ENCODE measurements at places on chromosomes 1 and 21.

DNA sequence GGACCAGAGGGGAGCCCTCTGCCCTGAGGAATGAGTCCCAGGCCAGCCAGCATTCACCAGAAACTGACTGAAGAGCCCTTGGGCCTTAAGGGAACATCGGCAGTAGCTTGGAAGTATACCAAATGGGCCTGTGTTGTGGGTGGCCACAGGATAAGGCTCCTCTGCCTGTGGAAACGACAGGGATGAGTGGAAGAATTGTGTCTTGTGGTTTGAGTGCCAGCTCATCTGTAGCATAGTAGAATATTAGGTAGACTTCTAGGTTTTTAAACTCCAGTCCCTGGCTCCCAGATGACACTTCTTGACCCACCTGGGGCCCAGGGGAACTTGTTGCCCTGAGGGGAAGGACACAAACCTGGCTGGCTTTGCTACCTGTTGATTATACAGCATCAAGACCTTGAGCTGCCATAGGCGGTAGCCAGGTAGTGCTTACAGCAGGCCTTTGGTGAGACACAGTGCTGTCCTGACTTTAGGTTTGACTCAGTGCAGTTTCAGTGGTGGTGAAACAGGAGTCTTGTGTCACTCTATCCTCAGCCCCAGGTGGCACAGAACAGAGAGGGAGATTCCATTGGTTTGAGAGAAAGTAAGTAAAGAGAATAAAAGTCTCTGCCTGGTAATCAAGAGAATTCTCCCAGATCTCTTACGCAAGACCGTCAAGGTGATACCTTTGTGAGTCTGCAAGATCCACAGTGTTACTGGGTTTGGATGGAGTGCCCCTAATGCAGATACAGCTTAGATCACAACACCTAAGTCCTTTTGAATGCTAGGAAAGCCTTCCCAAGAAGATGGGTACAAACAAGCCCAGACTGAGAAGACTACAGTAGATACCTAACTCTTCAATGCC is 50.2 kb downstream of the RABGAP1L start:
- no peak for DNase-seq

DNA sequence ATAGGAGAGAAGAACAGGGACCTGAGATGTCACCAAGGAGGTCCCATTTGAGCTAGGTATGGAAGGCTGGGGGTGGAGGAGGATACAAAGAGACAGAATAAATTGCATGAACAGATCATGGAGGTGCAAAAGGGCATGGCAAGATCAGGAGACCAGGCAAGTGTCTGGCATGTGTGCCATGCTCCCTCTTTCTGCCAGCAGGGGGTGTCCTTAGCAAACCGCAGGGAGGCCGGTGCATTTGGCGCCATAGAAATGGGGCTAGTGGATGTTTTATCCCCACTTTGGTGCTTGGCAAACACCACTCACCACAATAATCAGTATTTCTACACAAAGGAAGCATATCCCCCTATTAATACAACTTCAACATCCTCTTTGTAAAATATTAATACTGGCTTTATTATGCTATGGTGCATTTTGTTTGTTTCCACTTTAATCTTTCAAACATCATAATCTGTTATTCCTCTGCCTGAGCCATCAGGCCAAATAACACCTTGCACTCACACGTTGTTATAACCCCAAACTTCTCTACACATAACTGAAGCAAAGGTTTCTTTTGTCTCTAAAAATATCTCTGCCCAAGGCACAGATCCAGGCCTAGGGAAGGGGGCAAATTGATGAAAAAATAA is 25.9 kb downstream of the S100A6 start:
- no peak for DNase-seq

GRCh38 chr1:6783936-6784559 is 1.2 kb upstream of the CAMTA1 start:
- no peak for DNase-seq

DNA sequence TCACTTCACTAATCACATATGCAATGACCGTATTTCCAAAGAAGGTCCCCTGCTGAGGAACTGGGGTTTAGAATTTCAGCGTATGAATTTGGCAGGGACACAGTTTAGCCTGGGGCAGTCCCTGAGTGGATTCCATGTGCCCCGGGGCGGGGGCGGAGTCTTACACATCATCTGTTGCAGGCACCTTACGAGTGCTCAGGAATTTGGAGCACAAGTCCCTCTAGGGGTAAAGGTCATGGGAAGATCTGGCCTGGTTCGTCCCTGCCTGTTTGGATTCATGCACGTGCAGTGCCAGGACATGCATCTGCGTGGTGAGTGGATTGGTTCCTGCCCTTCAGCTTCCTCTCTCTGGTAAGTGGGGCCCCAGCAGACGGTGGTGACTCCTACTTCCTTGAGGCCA is 208.3 kb upstream of the C1orf174 start:
- DNase-seq = no peak

DNA sequence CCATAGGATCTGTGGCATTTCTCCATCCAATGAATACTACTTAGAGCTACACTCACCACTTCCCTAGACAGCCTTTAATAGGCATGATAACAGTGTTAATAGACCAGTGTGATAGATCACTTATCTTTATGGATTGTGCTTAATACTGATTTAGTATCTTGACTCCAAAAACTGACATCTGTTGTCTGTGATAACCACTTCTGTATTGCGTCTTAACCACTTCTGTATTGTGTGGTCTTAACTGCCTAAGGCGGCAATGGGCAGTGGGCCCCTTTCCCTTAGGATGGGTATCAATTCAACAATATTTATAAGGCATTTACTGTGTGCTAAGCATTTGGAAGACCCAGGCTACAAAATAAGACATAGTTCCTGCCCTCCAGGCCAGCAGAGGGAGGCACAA is 32.0 kb upstream of the RCAN3 start:
- DNase-seq = no peak

DNA sequence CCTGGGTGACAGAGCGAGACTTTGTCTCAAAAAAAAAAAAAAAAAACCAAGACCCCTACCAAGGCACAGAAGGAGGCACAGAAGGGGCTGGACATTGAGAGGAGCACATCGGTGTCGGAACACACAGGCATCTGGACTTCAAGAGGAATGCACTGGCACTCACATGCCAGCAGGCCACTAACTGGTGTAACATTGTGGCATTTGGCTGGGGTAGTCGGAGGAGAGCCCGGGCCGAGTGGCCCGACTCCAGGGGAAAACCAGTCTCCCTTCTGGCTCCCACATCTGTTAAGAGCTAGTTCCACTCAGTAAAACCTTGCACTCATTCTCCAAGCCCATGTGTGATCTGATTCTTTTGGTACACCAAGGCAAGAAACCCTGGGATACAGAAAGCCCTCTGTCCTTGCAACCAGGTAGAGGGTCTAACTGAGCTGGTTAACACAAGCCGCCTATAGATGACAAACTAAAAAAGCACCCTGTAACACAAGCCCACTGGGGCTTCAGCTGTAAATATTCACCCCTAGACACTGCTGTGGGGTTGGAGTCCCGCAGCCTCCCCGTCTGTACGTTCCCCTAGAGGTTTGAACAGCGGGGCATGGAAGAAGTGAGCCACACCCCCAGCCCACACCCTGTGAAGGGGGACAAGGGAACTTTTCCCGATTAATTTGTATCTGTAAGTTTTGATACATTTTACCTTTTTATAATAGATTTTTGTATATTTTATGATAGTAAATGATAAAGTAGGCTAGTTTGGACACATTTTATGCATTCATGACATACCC is 17.2 kb upstream of the AKIRIN1 start:
- no peak for DNase-seq

GRCh38 chr1:101595881-101596374 is 359.1 kb downstream of the S1PR1 start:
- DNase-seq = no peak

- DNase-seq = no peak
These were observed 12.7 kb downstream of the SLC37A1 start for GRCh38 chr21:42526379-42526727.

DNA sequence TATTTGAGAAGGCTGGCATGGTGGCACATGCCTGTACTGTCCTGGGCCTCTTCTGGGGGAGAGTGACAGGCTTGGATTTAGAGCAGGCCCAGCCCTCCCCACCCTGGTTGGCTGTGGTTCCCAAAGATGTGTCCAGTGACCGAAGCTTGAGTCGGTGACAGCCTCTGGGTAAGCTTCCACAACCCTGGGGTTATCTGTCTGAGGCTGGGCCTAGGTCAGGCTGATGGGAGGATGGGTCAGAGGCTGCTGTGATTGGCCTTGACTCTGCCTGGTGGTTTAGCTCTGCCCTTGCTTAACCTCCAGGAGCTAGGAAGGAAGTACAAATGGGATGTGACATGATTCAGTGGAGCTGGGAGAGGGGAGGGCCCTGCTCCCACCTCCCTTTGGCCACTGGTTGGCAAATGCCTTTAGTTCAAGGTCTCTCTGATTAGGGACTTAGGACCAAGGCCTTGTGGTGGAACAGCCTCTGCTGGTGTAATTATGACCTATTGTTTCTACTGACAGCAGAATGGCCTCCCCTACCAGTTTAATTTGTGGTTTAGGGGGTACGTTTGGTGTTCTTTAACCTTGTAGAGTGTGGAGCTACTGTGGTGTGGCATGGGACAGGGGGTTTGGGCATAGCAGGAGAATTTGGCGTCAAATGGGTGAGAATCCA is 16.6 kb downstream of the NUDC start:
- DNase-seq = no peak

- DNase-seq = no peak
These were observed 127.6 kb downstream of the DMRTB1 start for GRCh38 chr1:53586765-53587164.
